ENCODE measurements at places on chromosomes 5 and 9. TPM values are rescaled to one million over a fixed set of nuclear protein-coding genes. Genes with fewer than 3 reads are reported as not detected.
A peak's percentile ranks its signal among the peaks of the same experiment; 100 is the strongest.

DNA sequence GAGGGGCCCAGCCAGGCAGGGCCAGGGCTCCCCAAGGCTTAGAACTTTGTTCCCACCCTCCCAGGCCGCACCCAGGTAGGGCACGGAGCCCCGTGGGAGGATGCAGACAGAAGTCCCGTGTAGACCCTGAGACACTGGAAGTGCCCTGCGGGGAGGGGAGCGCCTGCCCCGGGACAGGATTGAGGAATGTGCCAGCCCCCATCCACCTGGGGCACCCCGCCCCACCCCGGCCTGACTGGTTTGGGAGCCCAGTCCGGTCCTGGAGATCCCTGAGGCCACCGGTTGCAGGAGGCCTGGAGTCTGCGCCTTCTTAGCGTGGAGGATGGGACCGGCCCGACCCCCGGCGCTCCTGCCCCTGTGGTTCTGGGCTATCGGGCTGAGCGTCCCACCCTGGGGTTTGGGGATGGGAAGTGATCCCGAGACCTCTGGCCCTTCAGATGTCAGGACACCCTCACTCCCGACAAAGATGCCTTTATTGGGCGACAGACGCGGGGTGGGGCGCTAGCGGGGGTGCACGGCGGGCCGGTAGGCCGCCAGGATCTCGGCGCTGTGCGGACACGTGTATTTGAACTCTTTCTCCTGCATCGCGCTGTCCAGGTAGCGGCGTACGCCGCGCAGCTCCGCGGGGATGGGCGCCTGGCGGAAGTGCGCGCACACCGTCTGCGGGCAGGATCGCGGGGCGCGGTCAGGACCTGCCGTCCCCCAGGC is 2.0 kb downstream of the CLIC3 start:
- H3K36me3 ChIP-seq, result no peaks in the 10 kb centered on the region
- H3K27ac ChIP-seq, result no peak overlapping the region
- H3K4me3 ChIP-seq, result no peak overlapping the region
- DNase-seq, result no peak

DNA sequence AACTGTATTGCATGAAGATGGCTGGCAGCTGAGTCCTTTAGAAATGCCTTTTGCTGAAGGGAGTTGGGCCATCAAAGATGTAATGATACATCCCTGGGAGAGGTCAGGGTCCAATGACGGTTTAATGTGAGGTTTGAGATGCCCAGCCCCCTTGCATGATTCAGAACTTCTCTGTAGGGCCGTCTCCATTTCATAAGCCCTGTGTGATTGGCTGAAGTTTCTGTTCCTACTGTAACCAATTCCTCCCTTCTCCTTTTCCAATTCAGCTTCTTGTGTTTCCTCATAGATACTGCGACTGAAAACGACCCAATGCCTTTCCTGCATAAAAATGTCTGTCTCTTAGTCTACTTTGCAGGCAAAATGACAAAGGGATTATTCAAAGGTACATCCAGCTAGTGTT is 47.9 kb upstream of the ST8SIA4 start:
- H3K27me3 ChIP-seq, result no peaks in the 10 kb centered on the region
- no peaks in the 10 kb centered on the region for H3K36me3 ChIP-seq
- DNase-seq, result no peak
- no peaks in the 10 kb centered on the region for H3K4me1 ChIP-seq
- H3K27ac ChIP-seq, result no peak overlapping the region

DNA sequence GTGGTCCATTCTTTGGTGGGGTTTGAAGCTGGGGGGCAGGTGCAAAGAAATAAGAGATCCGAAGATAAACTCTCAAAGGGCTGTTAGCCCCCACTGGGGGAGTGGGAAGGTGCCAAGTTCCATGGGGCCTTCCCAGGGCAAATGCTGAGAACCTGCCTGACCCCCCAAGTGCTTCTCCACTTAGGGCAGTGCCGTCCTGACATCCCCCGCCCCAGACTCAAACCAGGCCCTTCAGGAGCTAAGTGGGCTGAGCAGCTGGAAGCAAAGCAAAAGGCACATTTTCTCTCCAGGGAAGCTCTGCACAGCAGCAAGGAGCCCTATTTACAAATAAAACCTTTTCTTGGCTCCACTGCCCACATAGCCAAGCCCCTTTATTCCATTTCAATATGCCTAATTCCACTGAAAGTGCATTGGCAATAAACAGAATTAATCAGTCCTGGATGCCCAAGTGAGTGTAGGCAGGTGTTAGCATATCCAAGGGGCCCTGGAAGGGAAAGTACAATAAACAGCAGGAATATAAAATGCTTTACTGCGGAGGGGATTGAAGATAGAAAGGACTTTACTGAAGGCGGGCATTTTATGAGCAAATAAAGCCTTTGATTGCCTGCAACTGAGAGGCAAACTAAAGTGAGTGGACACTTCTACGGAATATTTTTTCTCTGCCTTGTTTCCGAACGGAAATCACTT is 44.6 kb downstream of the WHRN start:
- H3K4me1 ChIP-seq, result peaks cover under 1% of the 10 kb centered on the region
- H3K27me3 ChIP-seq, result no peaks in the 10 kb centered on the region
- no peak for DNase-seq
- no peak overlapping the region for H3K4me3 ChIP-seq

- no peaks in the 10 kb centered on the region for H3K27me3 ChIP-seq
- H3K4me1 ChIP-seq, result no peaks in the 10 kb centered on the region
- no peak overlapping the region for H3K4me3 ChIP-seq
- no peaks in the 10 kb centered on the region for H3K36me3 ChIP-seq
- DNase-seq, result peak; percentile 84
Measured at GRCh38 chr5:158727771-158728311, 371.9 kb downstream of the EBF1 start.

DNA sequence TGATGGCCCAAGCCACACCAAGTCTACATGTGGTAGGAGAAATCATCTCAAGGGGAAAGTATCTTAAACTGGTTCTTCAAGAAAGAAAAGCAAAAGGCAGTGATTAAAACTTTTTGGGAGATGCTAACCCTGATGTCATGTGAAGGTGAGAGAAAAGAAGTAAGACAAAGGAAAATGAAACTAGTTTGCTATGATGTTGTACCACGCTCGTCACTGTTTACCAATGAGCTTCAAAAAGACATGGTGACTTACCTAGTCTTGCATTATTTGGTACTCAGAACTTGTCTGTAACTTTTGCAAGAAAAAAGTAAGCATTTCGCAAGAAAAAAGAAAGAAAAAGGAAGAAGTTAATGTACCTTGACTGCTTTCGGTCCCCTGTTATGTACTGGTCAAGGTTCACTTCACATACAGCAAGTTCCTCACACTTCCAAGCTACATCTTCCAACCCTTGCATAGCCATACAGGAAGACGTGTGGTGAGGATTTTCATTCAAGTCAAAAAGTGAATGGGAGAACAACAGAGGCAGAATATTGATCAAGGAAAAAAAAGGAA is 739.3 kb downstream of the NR2F1-AS1 start:
- H3K36me3 ChIP-seq, result no peaks in the 10 kb centered on the region
- H3K4me1 ChIP-seq, result no peaks in the 10 kb centered on the region

DNA sequence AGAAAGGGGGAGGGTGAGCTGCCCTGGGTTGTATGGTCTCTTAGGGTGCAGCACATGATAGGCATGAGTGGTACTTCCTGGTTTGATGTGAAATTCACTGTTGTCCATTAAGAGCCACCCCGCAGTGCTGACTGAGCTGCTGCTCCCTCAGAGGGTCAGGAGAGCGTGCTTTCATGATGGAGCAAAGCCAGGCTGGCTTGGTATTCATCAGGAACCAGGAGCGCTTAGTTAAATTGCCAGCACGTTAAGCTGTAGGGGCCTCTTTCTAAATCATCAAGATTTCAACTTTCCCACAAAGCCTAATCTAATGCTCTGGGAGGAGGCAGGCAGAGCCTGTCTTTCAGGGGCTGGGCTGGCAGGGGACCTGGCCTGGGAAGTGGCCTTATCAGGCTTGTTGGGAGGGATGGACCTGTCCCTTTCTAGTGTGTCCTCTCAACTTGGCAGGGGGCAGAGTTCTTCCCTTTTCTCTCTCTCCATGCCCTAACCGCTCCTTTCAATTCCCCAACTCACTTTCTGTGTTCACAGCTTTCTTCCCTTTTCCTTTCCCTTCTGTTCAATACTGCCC is 7.9 kb downstream of the CYSTM1 start:
- no peak for DNase-seq
- no peaks in the 10 kb centered on the region for H3K36me3 ChIP-seq
- H3K4me1 ChIP-seq, result peaks cover 61% of the 10 kb centered on the region
- H3K27ac ChIP-seq, result peak overlapping the region; percentile 16

DNA sequence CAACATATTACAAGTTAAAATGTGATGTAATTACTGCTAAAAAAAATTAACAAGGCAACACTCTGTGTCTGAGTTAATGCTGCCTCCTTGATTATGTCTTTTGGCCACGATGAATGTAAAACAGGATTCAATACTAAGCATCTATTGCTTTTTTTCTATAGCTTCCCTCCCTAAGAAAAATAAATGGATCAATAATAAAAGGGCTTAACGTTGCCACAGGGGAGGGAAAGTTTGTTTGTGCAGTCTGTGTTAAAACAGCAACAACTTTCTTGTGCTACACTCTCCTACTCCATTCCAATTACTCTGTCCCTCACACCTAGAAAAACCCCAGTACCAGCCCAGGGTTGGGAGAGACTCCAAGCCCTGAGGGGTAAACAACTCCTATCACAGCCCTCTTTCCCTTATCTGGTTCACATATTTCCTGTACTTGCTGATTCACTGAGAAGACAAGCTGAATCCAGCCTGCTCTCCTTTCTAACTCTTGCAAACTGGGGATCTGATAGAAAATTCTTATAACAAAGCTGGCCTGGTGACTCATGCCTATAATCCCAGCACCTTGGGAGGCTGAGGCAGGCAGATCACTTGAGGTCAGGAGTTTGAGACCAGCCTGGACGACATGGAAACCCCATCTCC is 44.8 kb downstream of the PTPN3 start:
- H3K36me3 ChIP-seq, result no peaks in the 10 kb centered on the region
- no peak overlapping the region for H3K27ac ChIP-seq
- no peaks in the 10 kb centered on the region for H3K4me1 ChIP-seq
- H3K27me3 ChIP-seq, result no peaks in the 10 kb centered on the region

GRCh38 chr9:96505316-96505991 is 55.5 kb downstream of the HABP4 start:
- DNase-seq, result no peak
- H3K4me1 ChIP-seq, result peaks cover 6% of the 10 kb centered on the region
- H3K4me3 ChIP-seq, result no peak overlapping the region
- H3K36me3 ChIP-seq, result peaks cover 16% of the 10 kb centered on the region

- H3K4me1 ChIP-seq, result no peaks in the 10 kb centered on the region
- H3K36me3 ChIP-seq, result no peaks in the 10 kb centered on the region
- no peak overlapping the region for H3K27ac ChIP-seq
- no peaks in the 10 kb centered on the region for H3K27me3 ChIP-seq
Measured at GRCh38 chr5:129547137-129547536, 87.0 kb downstream of the ADAMTS19 start.

DNA sequence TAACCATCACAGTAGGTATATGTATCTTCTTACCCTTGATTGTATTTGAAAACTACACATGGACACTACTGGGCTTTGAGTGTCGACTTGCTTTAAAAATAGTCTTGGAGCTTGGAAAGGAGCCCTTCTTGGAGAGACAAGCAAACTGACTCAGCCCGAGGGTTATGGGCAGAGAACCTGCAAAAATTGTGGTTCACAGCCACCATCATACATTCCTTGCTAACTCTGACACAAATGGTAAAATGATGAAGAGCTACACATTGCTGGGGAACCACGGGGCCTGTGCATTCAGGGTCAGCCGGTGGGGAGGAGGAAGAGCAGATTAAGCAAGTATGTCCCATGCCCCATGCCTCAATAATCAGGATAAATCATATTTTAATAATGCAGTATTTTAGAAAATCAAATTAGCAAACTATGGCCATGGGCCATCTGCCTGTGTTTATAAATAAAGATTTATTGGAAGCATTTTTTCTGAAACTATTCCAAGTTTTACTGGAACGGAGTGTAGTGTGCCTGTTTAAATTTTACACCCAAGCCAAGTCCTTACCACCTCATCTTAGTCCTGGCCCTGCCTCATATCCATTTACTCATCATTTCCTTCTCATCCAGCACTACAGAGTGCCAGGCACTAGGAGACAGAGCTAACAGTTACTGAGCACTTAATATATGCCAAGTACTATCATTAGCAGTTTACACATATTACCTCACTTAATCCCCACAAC is 195.7 kb downstream of the PALM2AKAP2 start:
- no peak overlapping the region for H3K27ac ChIP-seq
- H3K36me3 ChIP-seq, result no peaks in the 10 kb centered on the region
- no peak overlapping the region for H3K4me3 ChIP-seq
- no peaks in the 10 kb centered on the region for H3K27me3 ChIP-seq

GRCh38 chr5:1011741-1012312 is 3.2 kb downstream of the NKD2 start:
- peaks cover 15% of the 10 kb centered on the region for H3K4me1 ChIP-seq
- DNase-seq, result peak; percentile 70
- no peaks in the 10 kb centered on the region for H3K27me3 ChIP-seq
- no peak overlapping the region for H3K27ac ChIP-seq
- no peaks in the 10 kb centered on the region for H3K36me3 ChIP-seq

- H3K4me3 ChIP-seq, result no peak overlapping the region
- H3K27me3 ChIP-seq, result no peaks in the 10 kb centered on the region
- no peaks in the 10 kb centered on the region for H3K4me1 ChIP-seq
Measured at GRCh38 chr9:135851748-135852147, 55.6 kb downstream of the CAMSAP1 start.

DNA sequence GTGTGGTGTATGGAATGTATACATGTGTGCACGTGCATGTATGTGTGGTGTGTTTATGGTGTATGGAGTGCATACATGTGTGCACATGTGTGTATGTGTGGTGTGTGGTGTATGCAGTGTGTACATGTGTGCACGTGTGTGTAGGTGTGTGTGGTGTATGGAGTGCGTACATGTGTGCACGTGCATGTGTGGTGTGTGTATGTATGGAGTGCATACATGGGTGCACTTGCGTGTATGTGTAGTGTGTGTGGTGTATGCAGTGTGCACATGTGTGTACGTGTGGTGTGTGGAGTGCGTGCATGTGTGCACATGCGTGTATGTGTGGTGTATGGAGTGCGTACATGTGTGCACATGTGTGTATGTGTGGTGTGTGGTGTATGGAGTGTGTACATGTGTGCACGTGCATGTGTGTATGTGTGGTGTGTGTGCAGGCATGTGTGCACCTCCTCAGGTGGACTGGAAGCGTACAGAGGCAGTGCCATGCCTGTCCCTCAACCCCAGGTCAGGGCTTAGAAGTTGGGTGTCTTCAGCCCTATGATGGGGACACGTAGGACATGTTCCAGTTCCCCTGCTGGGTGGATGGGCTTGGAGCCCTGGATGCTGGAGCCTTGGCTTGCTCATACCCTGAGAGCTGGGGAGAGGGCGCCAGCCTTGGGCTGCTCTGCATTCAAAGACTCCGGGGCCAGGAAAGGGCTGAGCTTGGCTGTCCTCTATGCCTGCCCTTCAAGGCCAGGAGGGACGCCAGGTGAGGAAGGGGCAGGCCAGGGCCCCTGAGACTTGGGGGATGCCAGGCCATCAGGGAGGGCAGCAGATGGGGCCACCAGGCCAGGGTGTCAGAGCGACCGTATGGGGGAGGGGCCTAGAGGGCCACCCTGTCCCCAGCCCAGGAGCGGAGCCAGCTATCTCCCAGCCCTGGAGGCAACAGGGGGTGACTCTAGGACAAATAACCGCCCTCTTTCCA is 12.2 kb downstream of the MYMK start:
- DNase-seq, result no peak
- H3K27ac ChIP-seq, result no peak overlapping the region
- peaks cover 14% of the 10 kb centered on the region for H3K4me1 ChIP-seq
- no peak overlapping the region for H3K4me3 ChIP-seq
- no peaks in the 10 kb centered on the region for H3K27me3 ChIP-seq
- H3K36me3 ChIP-seq, result no peaks in the 10 kb centered on the region

The PTGES gene
- total RNA-seq, result 2.2 TPM

The PTGR1 gene
- 7.1 TPM for total RNA-seq

The OR1J2 gene
- total RNA-seq, result not detected

The NUTM2F gene
- total RNA-seq, result not detected

The POU5F2 gene
- total RNA-seq, result 4.6 TPM

The FBP2 gene
- total RNA-seq, result not detected

The IFNB1 gene
- not detected for total RNA-seq

The BAAT gene
- not detected for total RNA-seq
